ENCODE measurements at places on chromosomes 6 and 20.

GRCh38 chr6:95587989-95588388 is 10.7 kb downstream of the MANEA start:
- no peak for DNase-seq

DNA sequence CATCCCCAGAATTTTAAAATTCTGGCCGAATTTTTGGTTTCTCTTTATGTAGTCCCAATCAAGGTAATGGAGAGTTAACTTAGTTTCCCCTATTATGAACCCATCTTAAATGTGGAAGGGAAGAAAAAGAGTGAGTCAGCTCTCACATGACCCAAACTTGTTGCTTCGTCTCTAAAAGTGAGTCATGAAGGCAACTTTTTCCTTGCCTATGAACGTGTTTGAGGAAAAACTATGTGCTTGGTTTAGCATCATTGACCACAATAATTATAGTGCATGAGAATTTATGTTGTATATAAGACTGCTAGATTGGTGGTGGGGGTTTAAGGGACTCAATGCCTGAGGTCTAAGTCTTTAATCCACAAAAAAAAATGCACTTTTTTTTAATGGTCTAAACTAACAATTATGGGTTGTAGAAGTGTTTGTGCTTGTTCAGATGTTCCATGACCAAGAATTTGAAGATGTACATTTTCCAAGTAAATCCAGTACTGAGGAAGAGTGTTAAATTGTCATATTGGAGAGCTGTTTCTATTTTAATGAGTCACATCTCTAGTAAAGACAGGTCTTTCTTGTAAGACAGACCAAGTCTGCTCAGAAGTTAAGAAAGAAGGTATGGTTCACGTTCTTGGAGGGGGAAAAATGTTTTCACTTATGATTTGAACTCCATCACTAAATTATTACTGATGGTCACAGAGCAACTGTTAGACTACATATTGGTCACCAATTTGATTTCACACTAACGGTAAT is 409.9 kb upstream of the MARCKS start:
- no peak for DNase-seq

DNA sequence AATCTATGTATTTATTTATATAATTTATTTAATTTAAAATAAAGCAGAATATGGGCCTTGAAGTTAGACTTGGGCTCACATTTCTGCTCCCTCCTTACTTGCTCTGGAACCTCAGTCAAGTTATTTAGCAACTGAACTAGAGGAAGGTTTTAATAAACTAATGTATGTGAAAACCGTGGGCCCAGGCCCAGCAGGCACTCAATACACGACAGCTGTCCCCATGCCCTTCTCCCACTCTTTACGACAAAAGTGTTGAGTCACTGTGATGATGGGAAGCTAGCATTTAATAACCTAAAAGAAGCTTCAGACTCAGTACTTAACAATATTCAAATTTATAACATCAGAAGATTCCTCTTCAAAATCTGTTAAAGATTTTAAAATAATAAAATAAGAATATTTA is 46.7 kb downstream of the SERAC1 start:
- no peak for DNase-seq

DNA sequence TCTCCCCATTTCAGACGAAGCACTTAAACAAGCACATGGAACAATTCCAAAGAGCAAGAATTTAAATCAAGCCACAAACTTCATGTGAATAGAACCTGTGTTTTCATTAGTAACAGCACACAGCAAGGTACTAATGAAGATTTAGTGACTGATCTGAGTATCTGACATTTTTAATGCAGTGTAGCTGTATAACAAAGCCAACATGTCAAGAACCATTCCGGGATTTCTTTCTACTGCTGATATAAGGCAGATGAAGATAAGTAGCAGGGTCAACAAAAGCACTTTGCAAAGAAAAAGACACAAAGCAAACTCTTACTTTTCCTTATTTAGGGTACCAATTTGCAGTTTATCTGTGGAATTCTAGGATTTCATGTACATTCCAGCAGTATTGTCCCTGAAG is 11.3 kb downstream of the SLC17A5 start:
- no peak for DNase-seq

GRCh38 chr6:4852938-4853337 is 76.7 kb downstream of the CDYL start:
- DNase-seq = no peak

GRCh38 chr6:40543776-40544175 is 43.4 kb downstream of the LRFN2 start:
- DNase-seq = no peak

DNA sequence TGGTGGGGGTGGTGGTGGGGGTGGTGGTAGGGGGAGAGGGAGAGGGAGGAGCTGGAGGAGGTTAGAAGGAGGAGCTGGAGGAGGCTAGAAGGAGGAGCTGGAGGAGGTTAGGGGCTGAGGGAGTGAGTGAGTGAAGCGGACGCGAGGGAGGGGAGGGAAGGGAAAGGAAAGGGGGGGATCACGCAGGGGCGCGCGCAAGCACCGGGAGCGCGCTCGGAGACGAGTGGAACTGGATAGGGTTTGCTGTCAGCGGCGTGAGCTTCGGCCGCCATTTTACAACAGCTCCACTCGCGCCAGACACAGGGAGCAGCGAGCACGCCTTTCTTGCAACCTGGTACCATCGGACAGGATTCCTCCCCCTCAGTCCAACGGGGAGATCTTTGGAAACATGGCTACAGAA is 90.5 kb upstream of the FERMT1 start:
- no peak for DNase-seq
